ENCODE measurements at places on chromosomes 12 and 14. TPM values are rescaled to one million over a fixed set of nuclear protein-coding genes. Genes with fewer than 3 reads are reported as not detected.

- no peak for DNase-seq
Observed at GRCh38 chr12:5856692-5857091, 88.4 kb downstream of the ANO2 start.

DNA sequence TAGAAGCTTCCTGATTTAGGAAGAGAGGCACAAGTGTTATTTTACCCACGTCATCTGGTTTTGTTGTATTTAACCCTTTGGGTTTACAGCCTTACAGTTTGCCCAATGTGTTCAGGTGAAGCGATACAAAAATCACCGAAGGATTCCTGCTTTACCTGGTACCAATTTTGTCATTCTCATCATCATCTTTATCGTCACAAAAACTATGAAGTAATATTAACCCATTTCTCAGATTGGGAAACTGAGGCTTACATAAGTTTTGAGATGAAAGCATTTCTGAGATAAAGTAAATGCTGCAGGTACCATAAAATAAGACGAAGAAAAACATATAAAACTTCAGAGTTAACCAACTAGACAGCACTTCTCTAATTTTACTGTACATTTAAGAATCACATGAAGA, 370.6 kb upstream of the OR4E1 start:
- DNase-seq = no peak

DNA sequence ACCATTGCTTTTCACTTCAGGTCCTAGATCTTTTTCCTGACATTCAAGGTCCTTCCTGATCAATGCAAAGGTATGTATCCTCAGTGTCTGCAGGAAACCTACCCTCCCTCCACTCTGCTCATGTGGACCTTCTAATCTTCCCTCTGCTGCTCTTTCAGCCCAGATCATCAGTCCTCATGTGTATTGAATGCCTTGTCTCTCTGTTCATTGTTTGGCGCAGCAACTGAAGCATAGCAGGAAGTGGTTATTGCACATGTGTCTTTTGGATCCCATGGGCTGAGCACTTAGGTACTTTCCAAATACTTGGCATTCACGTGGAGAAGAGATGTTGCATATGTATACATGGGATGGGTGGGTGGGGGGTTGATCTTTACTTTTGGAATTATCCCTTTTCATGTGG, 4.3 kb upstream of the NIN start:
- DNase-seq = no peak

DNA sequence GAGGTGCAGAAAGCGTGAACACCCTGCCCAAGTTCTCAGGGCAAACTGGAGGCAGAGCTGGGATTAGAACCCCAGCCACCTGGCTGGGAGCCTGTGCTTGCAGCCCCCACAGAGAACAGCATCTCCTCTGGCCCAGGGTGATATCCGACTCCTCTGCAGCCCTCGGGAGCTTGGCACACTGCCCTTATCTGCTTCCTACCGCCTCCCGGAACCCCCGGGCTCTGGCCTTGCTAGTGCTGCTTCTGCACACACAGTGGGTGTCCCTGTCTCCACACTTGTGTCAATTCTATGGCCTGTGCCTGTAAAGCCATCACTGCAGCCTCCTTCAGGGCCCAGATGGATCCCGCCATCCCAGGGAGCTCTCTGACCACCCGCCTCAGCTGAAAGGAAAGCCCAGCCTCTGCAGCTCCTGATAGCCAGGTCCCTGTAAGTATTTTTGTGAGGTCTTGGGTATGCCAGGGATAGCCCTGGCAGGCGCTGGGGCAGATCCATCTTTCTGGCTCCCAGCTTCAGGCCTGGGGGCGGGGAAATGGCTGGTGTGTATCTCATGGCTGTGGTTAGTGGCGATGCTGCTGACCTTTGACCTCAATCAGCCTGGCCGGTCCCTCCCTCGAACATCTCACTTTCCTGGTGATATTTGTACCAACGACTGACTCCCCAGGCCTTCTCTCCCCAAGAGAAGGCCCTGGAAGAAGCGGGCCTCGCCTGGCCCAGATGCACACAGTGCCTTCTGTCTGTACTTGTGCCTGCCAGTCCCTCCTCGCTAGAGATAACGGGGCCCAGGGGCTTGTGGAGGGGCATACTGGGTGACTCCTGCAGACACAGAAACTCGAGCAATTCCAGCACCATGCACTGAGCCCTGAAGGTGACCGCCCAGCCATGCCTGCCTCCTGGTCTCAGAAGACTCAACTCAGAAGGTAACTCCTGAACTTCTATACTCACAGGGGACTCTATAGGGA, 183.8 kb downstream of the CALM1 start:
- DNase-seq = no peak

Gene P2RX2
- total RNA-seq = not detected

DNA sequence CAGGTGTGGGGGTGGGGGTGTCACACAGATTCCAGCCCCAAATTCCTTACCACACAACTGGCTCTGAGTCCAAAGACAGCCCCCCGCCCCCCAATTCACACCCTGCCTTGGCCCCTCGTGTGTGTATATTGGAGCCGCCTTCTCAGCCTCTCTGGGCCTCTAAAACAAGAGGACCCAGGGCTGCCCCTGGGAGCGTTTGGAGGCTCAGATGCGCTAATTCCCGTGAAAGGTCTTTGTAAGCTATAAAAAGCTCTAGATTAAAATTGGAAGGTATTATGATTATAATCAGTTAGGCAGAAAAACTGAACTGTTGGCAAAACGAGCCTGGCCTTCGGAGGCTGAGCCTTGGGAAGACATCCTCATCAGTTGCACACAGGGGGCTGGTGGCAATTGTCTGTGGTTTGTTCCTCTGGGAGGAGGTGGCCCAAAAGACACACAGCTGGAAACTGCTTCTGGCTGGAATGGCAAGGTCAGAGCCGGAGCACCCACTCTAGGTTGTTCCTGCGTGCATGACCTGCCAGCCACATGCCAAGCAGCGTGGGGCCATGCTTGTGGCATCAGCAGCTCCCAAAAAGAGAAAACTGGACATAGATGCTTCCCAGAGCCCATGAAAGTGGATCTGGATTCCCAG, 118.5 kb downstream of the PHETA1 start:
- no peak for DNase-seq

DNA sequence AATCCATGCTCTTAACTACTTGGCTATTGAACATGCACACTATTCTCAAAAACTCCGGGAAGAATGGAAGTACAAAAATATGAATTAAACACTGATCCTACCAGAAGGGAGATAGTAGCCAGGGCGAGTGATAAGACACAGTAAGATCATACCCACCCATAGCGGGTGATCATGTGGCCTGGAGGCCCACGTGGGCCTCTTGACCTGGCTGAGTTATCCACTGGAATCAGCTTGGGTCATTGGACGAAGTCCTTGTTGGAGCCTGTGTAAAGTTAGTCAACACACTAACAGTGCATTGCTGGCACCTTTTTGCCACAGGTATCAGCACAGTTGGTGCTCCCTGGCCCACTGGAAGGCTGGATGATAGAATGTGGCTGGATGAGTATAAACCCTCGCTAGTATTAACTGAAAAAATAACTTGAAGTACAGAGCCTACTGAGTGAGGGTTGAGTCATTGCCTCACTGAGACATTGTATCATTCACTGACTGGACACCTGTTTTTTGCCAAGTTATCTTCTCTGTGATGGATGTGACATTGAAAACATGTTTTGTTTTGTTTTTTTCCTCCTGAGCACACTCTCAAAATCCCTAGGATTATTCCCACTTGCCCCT, 149.2 kb upstream of the FUT8 start:
- DNase-seq = no peak

- DNase-seq = no peak
Observed at GRCh38 chr14:73888460-73888725, 1.7 kb downstream of the ZNF410 start.

GRCh38 chr14:74462993-74463392, 30.1 kb downstream of the NPC2 start:
- DNase-seq = no peak

DNA sequence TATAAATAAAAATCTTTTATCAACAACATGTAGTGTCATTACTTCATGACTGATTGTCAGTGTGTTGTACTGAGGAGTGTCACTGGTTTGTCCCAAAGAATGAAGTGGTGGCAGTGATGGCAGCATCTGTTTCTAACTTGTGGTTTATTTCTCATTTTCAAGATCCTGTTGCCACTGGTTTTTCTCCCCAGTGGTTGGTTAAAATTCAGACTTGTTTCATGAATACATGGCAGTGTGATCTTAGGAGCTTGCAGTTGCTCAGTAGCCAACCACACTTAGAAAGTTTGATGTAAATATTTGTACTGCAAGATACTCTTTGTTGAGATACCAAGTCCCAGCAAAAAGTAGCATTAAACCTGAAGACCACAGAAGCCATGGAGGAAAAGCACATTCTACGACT, 69.8 kb downstream of the PLEKHA5 start:
- no peak for DNase-seq

Gene PTCSC3
- total RNA-seq = not detected

- peak; percentile 94 for DNase-seq
Observed at GRCh38 chr12:76763746-76764675, at the start of gene ZDHHC17. Gene ZDHHC17, plus strand, starts transcription at chr12:76764115. Its CDS starts 122 bp downstream, at chr12:76764237.

- no peak for DNase-seq
Observed at GRCh38 chr14:73695997-73696396, 18.2 kb downstream of the PNMA1 start.

Gene RPL10L
- total RNA-seq = not detected

DNA sequence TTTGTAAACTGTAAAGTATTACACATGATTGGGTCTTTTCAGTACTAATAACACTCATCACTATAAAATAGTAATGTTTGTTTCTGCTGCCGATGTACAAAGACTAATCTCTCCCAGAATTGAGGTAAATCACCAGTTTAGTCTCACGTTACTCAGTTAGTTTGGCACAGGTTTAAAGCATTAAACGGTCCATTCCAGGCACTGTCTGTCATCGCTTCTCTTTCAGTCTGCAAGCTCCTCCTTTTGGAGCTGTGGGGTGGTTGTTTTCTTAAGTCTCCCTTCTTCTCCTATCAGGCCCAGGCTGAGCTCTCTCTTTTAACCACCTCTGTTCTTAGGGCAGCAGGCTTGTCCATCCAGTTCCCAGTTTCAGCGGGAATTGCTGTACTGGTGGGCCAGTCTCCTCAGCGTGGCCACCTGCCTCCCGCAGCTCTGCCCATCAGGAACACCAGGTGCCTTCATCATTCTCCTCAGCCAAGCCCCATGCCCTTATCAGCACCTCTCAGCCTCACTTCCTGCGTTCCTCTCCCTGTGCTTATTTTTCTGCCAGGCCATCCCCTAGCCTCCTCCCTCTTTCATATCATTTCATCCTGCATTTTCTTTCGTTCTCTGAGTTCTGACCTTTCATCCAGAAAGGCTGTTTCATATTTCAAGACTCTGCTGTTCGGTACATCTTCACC, 149.0 kb downstream of the TGFB3 start:
- no peak for DNase-seq

Gene C3AR1
- 2.7 TPM for total RNA-seq

DNA sequence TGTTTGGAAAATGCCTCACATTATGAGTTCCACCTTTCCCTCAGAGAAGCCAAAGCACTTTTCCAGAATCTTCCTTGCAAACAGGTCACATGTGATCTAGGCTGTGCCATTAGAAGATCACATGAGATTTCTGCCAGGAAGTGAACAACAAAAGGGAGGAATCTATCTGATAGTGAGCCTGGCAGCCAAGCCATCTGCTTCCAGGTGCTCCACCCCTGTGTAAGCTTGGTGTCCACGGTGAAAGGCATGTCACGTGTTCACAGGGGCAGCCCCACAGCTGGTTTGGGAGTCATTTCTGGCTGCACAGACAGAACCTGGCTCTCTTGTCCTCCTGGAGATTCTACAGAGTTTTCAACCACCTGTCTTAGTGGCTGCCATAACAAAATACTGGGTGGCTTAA, 3.5 kb upstream of the KSR2 start:
- DNase-seq = no peak

Gene GLIPR1L1
- not detected for total RNA-seq

- no peak for DNase-seq
Observed at GRCh38 chr12:67035121-67035520, 234.0 kb upstream of the CAND1 start.

- no peak for DNase-seq
Observed at GRCh38 chr14:61542848-61543790, 152.2 kb upstream of the HIF1A start.

Gene NUP107
- total RNA-seq = 156 TPM

Gene KRT7
- total RNA-seq = 2.4 TPM

Gene AMN
- total RNA-seq = 2.0 TPM

Gene TSHR
- total RNA-seq = not detected

Gene ETV6
- 21.6 TPM for total RNA-seq

DNA sequence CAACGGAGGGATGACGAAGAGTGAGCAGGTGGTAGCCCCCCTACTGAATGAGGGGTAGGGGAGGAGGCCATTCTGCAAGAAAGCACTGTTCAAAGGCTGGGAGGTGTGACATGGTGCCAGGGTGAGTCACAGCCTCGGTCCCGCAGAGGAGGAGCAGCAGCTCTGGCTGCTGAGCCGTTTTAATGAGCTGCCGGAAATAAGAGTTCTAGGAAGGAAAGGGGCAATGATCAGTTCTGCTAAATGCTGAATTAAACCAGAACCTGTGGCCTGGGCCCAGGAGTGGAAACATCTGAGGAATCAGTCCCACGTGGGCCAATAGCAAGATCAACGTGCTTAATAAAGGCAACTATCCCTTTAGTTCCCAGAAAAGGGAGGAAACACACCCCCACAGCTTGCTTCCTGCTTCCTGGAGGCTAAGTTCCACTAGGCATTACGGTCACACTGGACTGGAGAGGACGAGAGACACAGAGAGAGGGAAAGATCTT, 3.6 kb downstream of the ABCD4 start:
- DNase-seq = no peak

Gene TMPRSS12
- not detected for total RNA-seq

DNA sequence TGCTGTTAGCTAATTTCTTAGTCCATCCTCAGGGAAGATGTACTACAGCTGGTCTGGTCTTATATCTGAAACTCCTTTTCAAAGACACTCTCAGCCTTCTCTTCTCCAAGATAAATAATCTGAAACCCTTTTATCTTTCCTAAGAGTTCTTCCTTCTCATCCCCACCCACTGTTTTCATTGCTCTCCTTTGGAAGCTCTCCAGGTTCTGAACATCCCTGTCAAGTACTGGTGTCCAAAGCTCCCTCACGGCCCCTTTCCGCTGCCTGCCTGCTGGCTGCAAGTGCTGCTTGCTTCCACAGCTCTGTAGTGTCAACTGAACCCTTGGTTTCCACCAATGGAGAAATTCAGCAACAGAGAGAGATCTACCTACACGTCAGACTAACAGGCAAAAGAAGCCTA, 6.6 kb upstream of the SLC6A13 start:
- DNase-seq = no peak

Gene PLA2G1B
- total RNA-seq = not detected

Gene SLC7A8
- total RNA-seq = 2.5 TPM

DNA sequence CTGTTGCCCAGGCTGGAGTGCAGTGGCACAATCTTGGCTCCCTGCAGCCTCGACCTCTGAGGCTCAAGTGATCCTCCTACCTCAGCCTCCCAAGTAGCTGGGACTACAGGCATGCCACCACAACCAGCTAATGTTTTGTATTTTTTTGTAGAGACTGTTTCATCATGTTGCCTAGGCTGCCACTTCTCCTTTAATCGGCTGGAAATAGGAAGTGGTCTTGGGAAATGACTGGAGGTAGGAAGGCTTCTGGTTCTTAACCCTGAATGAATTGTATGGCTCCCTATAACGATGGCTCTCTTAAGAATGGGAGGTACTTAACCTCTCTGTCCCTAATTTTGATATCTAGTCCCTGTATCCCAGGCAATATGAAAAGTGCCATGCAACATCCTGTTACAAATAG, 113.9 kb upstream of the USP15 start:
- no peak for DNase-seq

Gene GALNT9
- not detected for total RNA-seq

Gene SYCP3
- total RNA-seq = 0.22 TPM

- no peak for DNase-seq
Observed at GRCh38 chr14:93974833-93975232, 1.5 kb downstream of the ASB2 start.

- DNase-seq = no peak
Observed at GRCh38 chr14:88454886-88455285, 69.4 kb downstream of the SPATA7 start.

Data from activated naive CD8-positive, alpha-beta T cell treated with anti-CD3 and anti-CD28 coated beads for 36 hours (primary cell).